HFF-Myc (cell line): ENCODE measurements at places on chromosomes 5 and 9.

- DNase-seq: no peak
Measured at GRCh38 chr5:127229185-127229889, 61.3 kb upstream of the MEGF10 start.

- DNase-seq: no peak
Measured at GRCh38 chr5:179558932-179559283, 8.6 kb downstream of the RUFY1 start.

DNA sequence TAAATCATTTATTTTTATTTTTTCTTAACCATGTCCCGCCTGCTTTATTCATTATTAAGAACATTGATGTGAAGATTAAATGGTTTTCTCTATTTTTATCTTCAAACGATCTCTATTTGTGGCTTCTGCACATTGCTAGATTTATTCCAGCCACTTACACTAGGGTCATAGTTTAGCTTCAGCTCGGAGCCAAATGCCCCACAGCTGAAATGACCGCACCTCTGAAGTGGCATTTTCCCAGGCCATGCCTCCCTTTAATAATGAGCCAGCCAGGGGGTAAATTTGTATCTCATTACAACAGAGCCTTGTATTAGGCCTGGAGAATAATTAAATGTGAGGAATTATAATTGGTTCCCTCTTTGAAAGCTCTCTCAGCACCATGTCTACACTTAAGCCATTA lies 89.4 kb downstream of the DOCK8 start:
- DNase-seq: no peak

- DNase-seq: no peak
Measured at GRCh38 chr5:167725264-167725663, 566.2 kb upstream of the WWC1 start.

GRCh38 chr9:82810915-82811314 lies 252.0 kb downstream of the RASEF start:
- DNase-seq: peak; percentile 3

DNA sequence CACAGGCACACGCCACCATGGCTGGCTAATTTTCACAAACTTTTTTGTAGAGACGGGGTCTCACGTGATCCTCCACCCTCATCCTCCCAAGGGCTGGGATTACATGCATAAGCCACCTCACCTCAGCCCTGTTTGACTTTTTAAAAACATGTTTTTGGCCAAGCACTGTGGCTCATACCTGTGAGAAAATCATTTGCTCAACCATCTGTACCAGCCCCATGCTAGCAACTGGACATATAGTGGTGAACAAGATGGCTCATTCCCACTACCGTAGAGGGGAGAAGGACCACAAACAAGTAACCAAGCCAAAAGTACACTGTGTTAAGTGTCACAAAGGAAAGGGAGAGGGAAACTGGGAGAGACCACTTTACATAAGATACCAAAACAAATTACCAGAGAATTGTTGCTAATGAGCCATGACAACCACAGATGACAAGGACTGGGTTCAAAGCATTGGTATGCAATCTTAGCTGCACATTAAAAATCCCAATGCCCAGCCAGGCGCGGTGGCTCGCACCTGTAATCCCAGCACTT lies 19.2 kb downstream of the PPP2CA start:
- DNase-seq: no peak

DNA sequence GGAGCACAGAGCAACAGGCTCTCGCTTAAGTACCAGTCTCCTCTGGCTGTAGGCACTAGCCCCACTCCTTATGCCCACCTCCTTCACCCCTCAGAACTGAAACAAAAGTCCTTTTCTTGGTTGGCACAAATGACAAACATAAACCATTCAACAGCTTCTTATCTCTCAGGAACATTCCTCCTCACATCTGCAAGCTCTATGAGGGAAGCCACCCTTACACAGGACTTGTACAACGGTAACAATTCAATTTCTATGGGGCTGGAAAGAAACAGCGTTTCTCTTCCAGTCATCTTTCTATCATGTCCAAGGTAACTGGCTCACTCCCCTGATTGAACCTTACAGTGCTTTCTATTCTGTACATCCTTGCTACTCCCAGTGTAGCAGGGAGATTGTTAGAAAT lies 74.1 kb downstream of the CSF2 start:
- DNase-seq: no peak

DNA sequence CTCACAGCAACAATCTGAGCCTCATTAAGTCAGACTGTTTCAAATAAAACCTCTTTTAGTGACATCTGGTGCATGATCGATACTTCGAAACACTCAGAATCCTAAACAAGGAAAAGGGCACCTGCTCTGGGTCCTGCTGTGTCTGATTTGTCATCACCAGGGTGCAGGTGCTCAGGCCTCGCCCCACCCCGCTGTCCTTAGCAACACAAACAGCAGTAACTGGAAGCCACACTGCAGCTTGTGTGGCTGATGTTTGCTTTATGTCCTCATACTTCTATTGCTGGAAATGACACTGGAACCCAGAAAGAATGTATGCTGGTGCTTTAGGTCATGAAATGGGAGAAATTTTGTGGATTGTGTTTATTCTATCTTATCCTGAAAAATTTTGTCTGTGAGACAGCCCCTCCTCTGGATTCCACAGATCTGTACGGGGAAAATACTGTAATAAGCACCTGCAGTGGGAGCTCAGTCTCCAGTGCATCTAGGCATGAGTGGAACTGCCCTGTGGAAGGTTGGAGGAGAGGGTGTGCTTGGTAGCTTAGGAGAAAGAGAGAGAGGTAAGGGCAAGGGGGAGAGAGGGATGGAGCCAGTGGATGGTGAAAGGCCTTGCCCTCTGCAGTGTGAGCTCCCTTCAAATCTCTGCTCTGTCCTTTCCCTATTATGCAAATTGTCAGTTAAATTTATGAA lies 284.2 kb downstream of the SMARCA2 start:
- no peak for DNase-seq

GRCh38 chr5:172886974-172887501 lies 53.0 kb downstream of the ERGIC1 start:
- no peak for DNase-seq

- no peak for DNase-seq
Measured at GRCh38 chr5:8919096-8919495, 626.8 kb downstream of the SEMA5A start.

- DNase-seq: no peak
Measured at GRCh38 chr5:180129291-180130190, 58.0 kb upstream of the RNF130 start.

DNA sequence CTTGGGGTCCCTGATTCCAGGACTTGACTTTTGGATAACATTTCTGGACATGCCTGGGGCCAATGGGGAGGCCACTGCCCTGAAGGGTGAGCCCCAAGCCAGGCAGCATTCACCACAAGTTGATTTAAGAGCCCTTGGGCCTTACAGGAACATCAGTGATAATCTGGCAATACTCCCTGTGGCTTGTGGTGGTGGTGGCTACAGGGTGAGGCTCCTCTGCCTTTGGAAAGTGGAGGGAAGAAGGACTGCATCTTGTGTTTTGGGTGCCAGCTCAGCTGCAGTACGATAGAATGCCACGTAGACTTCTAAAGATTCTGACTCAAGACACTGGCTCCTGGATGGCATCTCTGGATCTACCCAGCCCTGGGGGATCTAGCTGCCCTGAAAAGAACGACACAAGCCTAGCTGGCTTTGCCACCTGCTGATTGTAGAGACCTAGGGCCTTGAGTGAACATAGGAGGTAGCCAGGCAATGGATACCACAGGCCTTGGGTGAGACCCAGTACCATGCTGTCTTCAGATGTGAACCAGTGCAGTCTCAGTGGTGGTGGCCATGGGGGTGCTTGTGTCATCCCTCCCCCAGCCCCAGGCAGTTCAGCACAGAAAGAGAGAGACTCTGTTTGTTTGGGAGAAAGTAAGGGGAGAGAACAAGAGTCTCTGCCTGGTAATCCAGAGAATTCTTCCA lies 79.0 kb upstream of the DAP start:
- DNase-seq: no peak

GRCh38 chr5:98173334-98173733 lies 600.1 kb upstream of the RGMB start:
- DNase-seq: peak; percentile 19

DNA sequence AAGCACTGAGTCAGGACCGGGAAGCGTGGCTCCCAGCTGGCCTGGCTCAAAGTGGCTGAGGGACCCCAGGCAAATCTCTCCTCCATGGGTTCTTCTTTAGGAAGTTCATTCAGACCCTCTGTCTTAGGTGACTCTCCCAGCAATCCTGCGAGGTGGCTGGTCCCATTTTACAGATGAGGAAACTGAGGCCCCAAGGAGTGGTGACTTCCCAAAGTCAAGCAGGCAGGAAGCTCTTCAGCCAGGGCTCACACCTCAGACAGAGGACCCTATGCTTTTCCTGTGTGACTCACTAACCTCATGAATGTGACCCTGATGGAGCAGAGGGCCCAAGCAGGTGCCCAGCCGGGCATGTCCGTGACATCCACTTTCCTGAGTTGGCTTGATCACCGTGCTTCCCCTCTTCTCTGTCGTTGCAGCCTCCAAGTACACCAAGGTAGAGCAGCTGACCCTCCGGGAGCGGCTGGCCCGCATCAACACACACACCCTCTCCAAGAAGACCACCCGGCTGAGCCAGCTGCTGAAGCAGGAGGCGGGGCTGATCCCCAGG lies 36.5 kb downstream of the ARHGEF37 start:
- no peak for DNase-seq

- DNase-seq: no peak
Measured at GRCh38 chr5:81590498-81591384, 160.2 kb downstream of the SSBP2 start.

DNA sequence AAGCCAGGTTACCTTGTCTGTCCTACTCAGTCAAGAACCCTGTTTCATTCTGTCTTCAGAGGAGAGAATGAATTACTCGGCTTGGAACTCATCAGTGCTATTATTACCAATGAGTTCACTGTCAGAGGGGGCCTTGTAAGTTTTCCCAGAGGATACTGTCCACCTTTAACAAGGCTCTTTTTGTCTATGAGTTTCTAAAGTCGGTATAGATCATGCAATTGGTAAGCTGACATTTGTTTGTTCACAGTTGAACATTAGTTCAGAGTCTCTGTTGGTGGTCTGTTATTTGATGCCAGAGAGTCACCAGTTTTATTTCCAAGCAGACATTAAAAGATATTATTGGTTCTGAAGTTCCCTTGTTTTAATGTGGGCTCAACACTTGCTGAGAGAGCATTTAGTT lies 58.1 kb upstream of the DHFR start:
- DNase-seq: no peak

- DNase-seq: no peak
Measured at GRCh38 chr5:81171769-81172168, 61.4 kb upstream of the CKMT2 start.

DNA sequence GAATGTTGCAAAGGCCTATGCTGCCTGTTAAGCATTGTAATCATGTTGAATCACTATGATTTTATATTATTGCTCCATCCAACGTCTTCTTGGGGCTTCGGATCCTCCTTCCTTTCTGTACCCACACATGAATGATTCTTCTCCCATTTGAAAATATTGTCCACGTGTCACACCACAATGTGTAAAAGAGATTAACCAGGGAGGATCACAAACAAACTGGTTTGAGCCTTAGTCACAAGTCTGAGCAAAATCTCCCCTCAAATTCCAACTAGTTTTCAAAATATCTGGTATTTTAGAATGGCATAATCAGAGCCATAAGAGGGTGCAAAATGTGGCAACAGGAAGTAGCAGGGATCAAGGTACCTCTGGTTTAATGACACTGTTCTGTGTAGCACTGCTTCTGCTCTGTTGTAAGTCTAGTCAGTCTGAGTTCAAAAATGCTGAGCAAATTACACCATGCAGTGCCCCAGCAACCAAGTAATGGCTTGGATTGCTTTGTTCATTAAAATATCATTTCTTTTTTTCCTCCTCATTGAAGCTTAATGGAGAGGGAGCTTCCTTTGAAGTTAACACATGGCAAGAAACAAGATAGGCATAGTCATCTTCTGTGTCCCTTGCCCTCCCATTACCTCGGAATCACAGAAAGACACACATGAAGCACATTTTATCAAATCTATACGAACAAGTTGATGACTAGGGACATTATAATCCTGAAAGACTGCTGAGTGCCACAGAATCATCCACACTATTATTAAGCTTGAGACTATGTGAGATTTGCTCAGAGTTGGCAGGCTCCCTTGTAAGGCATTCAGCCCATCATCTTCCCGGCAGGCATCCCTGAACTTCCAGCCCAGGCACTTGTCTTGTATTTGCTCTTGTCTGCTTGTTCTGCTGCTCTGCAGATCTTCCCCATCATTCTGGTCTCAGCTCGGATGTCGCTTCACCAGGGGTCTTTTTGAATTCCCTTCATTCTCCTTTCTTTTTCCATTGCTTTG lies 102.0 kb upstream of the PRLR start:
- DNase-seq: no peak

DNA sequence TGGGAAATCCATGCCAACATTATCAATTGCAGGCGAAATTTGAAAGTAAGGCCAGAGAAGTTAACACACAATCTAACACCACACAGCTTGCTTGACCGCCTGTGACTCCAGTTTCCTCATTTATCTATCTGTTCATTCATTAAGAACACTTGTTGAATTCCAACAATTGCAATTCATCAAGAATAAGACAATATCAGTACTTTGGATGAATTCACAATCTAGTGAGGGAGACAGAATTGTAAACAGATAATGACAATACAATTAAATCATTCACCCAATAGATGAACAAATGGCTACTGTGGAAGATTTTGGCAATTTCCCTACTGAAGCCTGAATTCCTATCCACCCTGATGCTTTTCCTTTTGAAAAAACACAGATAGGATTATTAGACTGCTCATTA lies 181.6 kb downstream of the TRIM36 start:
- DNase-seq: no peak

DNA sequence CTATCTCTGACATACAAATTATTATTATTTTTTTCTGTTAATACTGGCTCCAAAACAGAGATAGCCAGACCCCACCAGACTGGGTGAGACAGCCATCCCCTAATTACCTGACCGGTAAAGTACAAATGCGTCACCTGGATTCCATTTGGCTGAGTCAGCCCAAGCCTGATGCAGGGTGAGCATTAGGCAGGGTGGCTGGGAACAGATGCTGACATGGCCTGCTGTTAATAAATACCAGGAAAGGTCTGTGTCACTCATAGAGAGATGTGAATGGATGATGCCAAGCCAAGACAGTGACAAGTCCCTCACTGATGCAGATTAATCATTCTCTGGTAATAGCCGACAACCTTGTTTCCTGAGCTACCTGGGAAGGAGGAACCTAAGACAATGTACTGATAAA lies 183.5 kb downstream of the TRIM32 start:
- peak; percentile 20 for DNase-seq

DNA sequence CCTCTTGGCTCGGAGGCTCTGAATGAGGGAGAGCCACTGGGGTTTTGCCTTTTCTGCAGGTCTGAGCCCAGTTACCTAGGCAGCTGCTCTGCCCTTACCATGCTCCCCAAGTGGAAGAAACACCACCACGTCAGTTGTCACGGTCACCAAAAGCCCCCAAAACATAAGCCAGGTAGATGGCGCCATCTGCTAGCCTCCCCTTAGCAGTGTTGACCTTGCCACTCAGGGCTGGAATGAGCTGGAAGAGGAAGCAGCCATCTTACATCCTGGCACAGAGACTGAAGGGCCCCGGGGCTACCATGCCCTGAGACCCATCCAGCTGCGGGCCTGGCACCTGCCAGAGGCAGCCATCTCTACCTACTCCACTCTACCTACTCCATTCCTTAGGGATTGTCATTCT lies 7.4 kb downstream of the ZER1 start:
- DNase-seq: no peak

- no peak for DNase-seq
Measured at GRCh38 chr5:180180846-180181245, 28.2 kb downstream of the RASGEF1C start.
